Glutamatergic neuron (in vitro differentiated cells): ENCODE measurements at places on chromosomes 2 and 18.

DNA sequence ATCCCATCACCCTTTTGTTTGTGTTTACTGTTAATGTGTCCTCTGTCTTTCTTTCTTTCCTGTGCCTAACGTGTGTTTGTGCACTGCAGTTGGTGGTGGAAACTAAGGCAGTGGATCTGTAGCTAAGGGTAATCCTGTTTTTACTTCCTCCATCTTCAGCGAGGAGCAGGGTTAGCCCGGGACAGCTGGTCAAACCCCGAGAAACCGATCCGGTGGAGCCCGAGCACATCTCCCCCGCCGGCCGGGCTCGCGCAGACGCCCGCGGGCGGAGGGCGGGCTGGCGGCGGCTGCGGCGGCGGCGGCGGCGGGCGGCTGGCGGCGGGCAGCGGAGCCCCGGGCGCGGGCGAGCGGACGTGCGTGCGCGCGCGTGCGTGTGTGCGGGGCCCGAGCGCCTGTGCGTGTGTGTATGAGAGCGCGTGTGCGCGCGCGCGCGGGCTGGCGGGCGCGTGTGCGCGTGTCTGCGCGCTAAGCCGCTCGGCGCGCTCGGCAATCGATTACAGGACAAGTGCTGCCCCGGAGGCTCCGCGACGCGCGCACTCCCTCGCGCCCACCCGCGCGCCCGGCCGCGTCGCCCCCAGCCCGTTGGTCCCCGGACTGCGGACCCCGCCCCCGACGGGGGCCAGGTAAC, at the start of gene IKZF2:
IKZF2 (minus strand) TSS at position 176 of the 628 bp plus-strand sequence. CDS start 2,983 bp downstream, outside the sequence.
- peak; percentile 85 for DNase-seq

- no peak for DNase-seq
These were observed 1.1 kb downstream of the COLEC11 start for GRCh38 chr2:3595985-3596384.

GRCh38 chr2:218184331-218184730, 17.6 kb upstream of the CXCR1 start:
- DNase-seq, result no peak

DNA sequence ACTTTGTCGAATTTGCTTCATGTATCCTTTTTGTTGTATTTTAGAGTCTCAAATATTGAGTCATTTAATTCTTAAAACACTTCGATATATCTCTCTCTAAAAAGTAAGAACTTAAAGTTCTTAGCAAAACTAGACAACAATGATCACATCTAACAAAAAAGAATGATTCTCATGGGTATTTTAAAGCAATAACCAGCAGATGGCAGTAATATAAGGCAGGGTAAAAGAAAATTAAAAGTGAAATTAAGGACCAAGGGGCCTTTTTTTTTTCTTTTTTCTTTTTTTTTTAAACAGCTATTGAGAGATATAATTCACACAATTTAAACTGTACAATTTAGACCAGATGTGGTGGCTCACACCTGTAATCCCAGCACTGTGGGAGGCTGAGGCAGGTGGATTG, 9.9 kb upstream of the AOX1 start:
- DNase-seq, result no peak

DNA sequence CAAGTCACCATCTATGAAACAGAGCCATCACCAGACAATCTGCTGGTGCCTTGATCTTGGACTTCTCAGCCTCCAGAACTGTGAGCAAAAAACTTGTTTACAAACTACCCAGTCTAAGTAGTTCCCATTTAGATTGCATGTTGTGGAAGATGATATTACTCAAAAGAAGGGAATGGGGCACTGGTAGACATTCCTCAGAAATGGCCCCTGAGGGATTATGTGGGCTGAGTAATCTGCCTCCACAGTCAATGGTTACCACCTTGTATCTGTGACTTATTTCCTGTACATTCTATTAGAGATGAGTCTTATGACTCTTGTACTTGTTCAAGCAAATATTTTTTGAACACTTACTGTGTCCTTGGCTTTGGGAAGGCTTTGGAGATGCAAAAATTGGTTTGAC, 160.4 kb downstream of the NUP35 start:
- DNase-seq, result no peak

DNA sequence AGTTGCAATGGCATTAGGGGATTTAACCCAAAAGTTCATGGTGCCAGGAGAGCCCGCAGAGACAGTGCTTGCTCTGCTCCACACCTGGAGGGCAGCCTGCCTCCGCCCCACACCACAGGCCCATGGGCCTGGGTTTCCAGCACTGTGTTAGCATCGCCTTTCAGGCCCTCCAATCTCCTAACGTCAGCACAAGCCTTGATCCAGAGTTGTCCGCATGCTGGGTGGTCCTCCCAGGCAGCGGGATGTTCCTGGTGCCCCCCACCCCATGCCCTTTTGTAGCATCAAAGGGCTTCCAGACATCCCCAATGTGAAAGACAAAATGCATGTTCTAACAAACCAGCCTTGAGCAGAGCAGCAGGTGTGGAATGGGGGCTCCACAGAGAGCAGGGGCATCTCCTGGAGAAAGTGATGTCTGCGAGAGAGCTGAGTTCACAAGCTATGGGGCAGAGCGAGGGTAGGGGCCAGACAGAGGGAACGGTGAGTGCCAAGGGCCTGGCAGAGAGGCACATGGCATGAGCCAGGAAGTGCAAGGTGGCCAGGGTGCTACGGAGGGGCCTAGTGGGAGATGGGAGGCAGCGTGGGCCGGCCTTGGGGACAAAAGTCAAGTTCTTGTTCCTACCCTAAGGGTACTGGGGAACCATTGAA, 119.2 kb downstream of the CYP26B1 start:
- peak; percentile 2 for DNase-seq

- DNase-seq, result no peak
These were observed 88.5 kb downstream of the PRKCE start for GRCh38 chr2:45739796-45740485.

- no peak for DNase-seq
These were observed 160.5 kb downstream of the TMEM163 start for GRCh38 chr2:134558208-134558830.

DNA sequence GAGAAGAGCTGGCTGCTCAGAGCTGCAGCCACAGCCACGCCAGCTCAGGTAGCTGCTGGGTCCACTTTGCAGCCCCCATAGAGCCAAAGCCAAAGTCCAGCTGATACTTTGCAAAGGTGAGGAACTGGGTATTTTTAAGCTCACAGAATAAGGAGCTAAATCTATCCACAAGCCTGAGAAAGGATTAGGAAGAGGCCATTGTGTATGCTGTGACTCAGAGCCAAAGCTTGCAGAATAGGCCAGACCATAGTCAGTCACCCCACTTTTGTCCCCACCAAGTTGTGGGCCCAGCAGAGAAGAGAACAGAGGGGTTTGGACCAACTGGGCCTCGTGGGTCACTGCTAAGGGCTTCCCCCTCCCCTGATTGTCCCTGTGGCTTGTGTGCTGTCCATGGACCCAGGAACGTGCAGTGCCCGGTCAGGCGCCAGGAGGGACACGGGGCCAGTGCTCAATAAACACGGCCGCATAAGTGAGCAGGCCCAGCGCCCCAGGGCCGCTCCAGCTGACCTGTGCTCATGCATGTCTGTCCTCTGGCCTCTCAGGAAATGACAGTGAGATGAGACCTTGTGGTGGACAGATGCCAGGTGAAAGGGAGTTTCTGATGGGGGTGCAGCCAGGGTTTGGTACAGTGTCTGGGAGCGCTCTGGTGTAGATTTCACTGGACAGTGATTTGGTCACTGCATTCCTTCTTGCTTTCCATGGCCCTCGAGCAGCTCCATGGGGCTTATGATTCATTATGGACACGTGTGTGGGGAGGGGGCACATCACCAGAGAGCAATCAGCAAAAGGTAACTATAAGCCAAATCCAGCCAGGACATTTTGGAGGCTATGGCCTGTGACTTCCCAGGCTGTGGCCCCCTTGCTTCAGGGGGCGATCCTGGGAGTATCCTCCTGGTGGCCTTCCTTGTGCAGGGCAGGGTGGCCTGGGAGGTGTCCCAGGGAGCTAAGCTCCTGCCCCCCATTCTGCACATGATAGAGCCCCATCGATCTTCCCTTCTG, 31.3 kb downstream of the MAL start:
- no peak for DNase-seq

DNA sequence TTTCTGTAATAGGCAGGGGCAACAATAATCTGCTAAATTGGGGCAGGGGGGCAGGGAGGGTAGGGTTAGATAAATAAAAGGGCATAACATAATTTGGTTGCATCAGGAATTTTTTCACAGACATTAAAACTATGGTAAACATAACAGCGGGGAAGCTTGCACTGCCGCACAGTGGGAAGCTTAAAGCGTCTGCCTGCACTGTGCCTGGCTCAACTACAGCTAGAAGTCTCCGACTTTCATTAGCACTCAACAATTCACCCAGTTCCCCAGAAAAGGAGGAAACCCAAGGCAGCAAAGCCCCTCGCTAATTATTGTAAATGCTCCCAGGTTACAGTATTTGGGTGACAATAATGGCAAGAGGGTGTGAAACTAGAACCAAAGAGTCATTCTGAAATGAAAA, 562.9 kb downstream of the ARHGAP15 start:
- no peak for DNase-seq

- no peak for DNase-seq
These were observed 24.8 kb downstream of the LPIN2 start for GRCh38 chr18:2987876-2988790.

DNA sequence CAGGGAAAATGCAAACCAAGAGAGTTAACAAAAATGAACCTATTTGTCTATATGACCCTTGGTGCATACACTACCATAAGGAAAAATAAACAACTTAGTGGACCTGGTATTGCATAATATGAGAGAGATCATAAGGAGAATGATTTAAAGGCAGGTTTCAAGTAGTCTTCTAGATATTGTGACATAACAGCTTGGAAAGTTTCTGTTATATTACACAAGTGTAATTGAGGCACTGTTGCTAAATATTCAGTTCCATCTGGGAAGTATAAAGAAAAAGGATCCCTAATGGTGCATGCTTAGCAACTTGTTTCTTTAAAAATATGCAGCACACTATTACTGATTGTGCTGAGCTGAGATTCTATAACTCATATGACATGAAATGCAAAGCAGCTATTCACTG, 252.2 kb upstream of the SPHKAP start:
- no peak for DNase-seq

- DNase-seq, result no peak
These were observed 29.2 kb downstream of the ZCCHC2 start for GRCh38 chr18:62551972-62552513.

DNA sequence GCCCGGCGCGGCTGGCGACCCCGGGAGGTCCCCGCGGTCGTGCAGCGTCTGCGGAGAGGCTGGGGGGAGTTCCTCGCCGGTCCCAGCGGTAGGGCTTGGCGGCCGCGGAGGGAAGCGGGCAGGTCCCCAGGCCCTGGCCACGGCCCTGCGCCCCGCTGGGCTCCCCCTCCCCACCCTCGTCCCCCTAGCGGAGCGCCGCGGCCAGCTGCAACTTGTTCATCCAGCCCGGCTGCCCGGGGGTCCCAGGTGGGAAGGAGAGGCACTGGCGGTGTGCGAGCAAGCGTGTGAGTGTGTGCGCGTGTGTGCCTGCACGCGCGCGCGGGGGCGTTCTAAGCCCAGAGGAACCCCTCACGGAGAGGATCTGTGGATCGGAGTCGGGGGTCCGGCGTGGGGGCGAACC, 1.3 kb downstream of the PTPRM start:
- DNase-seq, result peak; percentile 76

DNA sequence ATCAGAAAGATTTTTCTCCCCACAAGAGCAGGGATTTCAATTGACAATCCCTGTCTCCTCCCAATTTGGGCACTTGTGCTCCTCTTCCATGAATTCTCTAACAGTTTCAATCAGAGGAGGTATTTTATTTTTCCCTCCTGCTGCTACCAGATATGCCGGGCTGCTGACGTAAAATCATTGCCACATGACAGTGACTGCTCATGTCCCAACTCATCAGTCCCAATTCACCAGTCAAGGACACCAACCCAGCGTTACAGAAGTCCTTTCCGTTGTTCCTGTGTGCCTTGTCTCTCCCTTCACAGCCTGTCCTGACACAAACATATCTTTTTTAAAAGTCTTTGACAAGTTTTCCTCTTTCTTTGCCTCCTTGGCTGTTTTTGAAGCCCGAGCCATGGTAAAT, 540.2 kb downstream of the LRP1B start:
- no peak for DNase-seq

- DNase-seq, result no peak
These were observed 48.5 kb upstream of the DTNA start for GRCh38 chr18:34661464-34662087.

GRCh38 chr18:6004119-6004518, 108.8 kb upstream of the TMEM200C start:
- no peak for DNase-seq

- DNase-seq, result no peak
These were observed 274.6 kb downstream of the LRATD1 start for GRCh38 chr2:14907014-14907612.

DNA sequence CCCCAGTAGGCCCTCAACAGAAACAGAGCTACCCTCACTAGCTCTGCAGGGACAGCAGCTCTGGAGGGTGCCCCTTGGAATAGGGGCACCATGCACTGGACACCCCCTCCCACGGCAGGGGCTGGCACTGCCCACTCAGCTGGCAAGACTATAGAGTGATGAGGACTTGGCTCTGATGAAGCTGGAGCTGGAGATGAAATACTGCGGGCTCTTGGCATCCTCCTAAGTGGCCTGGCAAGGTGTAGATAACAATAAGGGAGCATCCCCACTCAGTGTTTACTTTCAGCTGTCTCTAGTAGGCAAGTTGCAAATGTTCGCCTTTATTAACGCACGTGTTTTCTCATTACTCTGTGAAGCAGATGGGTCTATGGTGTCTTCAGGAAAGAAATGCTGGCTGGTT, 92.7 kb downstream of the PDCL3 start:
- DNase-seq, result no peak

GRCh38 chr2:72924353-72925240, 7.3 kb downstream of the EMX1 start:
- peak; percentile 46 for DNase-seq

GRCh38 chr2:71600555-71600954, 147.2 kb downstream of the DYSF start:
- peak; percentile 10 for DNase-seq

GRCh38 chr2:122564843-122565242, 809.4 kb downstream of the TSN start:
- no peak for DNase-seq

GRCh38 chr2:48107326-48107925, 201.1 kb upstream of the FBXO11 start:
- DNase-seq, result no peak

DNA sequence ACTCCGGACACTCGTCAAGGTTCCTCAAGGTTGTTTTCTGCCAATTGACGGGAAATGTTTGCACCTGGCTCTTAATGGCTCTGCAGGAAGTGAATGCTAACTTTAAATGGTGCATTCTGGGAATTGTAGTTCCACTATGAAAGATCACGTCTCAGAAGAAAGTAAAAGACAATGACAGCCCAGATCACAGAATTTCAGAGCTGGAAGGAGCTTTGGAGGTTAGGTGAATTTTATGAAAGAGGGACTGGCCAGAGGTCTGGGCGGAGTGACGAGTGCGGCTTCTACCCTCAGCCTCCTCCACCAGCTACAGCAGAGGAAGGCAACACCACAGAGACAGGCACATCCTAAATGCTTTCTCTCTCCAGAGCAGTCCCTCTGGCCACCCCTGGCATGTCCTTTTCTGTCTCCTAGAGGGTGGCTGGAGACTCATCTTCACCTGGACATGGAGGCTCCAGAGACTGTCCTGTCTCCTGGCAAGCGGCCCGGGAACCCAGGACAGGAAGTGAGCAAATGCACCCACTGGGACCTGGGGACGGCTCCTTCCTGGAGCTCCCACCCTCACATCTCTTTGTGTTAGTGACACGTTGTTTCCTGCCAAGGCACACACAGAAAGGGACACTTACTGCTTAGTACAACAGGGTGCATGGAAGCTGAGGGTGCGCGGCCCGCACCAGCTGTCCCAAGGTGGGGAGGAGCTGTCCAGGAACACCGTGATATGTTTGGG, 19.4 kb downstream of the THAP4 start:
- no peak for DNase-seq

GRCh38 chr2:111930875-111931274, 32.5 kb downstream of the MERTK start:
- no peak for DNase-seq
